NCI-H82 (cell line): ENCODE measurements at places on chromosomes 7 and 10.

DNA sequence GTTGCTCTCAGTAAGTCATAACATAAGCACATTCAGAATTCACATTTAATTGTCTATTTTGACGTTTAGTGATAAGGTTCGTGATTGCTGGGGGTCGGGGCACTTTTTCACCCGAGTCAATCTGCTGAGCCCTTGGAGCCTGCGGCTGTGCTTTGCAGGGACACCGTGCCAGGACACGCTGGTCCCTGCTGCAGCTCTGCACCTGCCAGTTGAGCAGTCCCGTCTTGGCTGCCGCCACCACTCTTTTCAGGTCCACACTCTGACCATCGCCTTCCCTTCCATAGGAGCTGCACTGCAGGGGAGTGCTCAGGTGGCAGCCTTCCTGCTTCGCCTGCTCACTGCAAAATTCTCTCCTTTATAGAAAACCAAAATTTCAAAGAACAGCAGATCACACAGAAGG, 36.4 kb downstream of the CUL1 start:
- no peak for DNase-seq

DNA sequence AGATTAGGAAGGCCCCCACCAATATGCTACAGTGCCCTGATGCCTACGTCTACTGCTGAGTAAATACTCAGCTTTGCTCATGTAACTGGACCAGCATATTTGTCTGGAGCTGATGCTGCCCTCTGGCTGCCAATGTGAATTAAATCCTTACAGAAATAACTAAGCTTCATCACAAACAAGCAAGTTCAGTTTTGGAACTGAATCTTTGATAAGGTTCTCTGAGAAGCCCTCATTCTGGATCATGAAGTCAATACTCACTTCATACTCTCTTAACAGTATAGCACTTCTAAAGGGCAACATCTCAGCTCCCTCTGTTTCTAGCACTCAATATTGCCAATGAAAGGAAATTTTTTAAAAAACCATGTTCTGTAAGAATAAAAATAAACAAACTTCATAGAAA, 246.7 kb downstream of the ETV1 start:
- peak; percentile 49 for DNase-seq

- no peak for DNase-seq
Measured at GRCh38 chr7:117230276-117231046, 92.4 kb downstream of the WNT2 start.

DNA sequence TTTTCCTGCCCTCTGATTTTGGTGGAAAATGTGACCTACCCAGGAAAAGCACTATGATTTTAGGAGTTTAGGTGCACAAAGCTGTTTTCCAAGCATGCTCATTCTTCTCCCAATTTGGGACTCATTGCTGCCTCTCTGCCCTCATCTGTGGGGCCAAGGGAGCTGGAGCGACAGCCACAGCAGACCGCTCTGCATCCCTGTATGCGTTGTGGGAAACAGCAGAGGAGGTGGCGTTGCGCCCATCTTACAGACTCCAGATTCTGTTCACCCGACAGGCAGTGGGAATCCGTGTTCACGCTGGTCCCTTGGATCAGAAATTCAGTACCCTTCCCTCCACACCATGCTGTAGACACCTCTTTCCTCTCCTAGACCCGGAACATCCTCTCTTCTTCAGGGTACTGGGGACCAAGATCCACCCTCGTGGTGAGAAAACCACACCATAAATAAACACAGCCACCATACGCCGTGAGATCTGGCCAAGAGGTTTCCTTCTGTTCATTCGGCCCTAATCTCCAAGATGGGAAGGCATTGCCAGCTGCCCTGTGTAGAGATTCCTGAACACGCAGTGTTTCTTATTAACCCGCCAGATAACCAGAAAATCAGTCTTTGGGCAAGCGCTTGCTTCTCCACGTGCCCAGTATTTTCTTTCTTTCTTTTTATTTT, 87.9 kb downstream of the CUX1 start:
- DNase-seq: no peak

GRCh38 chr10:119281581-119282071, 74.3 kb downstream of the GRK5 start:
- peak; percentile 80 for DNase-seq

- DNase-seq: no peak
Measured at GRCh38 chr7:46301677-46302076, 380.6 kb upstream of the IGFBP3 start.

DNA sequence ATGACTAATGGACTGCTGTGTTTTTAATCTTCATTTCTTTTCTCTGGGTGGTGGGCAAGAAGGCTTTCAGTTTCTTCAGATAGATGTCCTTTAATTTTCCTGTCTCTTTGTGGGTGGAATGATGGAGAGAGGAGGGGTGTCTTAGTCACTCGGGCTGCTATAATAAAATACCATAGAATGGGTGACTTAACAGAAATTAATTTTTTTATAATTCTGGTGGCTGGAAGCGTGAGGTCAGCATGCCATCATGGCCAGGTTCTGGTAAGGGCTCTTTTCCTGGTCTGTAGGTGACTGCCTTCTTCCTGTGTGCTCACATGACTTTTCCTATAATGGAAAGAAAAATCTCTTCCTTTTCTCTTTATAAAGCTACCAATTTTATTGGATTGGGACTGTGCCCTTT, 6.3 kb downstream of the RSBN1L start:
- no peak for DNase-seq
